EH (cell line): ENCODE measurements at places on chromosomes 2 and 18.
A peak's percentile ranks its signal among the peaks of the same experiment; 100 is the strongest.

DNA sequence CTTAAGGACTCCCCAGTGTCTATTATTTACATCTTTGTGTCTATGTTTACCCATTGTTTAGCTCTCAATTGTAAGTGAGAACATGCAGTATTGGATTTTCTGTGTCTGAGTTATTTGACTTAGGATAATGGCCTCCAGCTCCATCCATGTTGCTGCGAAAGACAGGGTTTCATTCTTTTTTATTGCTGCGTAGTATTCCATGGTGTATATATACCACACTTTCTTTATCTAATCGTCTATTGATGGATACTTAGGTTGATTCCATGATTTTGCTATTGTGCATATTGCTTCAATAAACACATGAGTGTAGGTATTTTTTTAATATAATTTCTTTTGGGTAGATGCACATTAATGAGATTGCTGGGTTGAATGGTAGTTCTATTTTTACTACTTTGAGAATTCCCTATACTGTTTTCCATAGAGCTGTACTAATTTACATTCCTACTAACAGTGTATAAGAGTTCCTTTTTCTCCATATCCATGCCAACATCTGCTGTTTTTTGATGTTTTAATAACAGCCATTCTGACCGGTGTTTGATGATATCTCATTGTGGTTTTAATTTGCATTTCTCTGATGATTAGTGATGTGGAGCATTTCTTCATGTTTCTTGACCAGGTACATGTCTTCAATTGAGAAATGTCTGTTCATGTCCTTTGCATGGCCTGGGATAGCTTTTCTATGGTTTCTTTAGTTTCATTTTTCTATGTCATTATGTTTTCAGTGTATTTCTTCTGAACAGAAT, 21.8 kb downstream of the MTCL1 start:
- DNase-seq, result no peak

- DNase-seq, result no peak
Measured at GRCh38 chr2:170433448-170433847, 255.5 kb downstream of the MYO3B start.

DNA sequence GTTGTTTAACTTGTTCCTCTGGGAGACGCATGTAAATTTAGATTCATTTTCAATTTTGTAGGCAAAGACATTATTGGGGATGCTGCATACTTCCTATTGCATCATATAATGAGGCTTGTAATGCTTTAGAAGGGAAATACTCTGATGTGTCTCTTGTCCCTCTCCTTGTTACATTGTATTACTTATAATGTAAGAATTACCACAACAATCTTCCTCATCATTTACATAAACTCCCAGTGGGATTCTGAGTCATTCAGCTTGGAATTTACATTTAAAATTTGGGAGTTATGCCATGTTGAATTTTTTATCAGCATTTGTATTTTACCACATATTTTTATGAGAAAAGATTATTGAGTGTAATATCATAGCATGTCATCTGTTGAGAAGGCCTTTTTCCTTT, 963.4 kb upstream of the NRXN1 start:
- DNase-seq, result peak; percentile 7

- no peak for DNase-seq
Measured at GRCh38 chr2:163370169-163370886, 365.5 kb downstream of the FIGN start.

GRCh38 chr2:218802386-218802994, 20.5 kb downstream of the CYP27A1 start:
- no peak for DNase-seq

GRCh38 chr2:887639-888038, 63.0 kb upstream of the SNTG2 start:
- DNase-seq, result no peak
